Foreskin keratinocyte (primary cell): ENCODE measurements at places on chromosomes 7 and 10.

GRCh38 chr7:155084969-155085368 lies 14.8 kb downstream of the HTR5A start:
- no peak for DNase-seq

- no peak for DNase-seq
These were observed 195.0 kb downstream of the PHF14 start for GRCh38 chr7:11168650-11169170.

DNA sequence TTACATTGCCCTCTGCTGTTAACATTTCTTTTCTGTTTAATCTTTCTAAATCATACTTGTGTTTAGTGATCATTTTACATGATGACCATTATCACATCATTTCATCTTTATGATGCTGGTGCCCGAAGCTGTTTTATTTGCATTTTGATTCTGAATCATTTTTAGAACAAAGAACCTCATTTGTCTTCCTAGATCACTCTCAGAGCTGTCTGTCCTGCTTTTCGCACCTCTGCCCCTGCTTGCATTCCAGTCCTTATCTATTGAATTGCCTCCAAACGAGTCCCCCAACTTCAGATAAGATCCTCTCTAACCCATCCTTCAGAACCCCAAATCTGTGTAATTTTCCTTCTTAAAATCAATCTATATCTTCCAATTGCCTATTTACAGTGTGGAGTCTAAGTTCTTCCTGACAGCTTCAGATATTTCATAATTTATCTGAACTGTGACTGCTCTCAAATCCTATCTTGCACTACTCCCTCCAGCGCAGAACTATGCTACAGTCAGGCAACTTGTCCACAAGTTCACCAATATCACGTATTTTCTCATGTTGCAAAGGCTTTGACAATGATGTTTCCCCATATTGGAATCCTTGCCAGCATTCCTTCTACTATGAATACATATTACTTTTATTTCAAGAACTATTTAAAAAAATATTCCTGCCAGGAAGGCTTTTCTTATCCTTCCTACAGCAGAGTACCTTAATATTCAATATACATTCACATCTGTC lies 346.5 kb upstream of the CACNA2D1 start:
- peak; percentile 9 for DNase-seq

DNA sequence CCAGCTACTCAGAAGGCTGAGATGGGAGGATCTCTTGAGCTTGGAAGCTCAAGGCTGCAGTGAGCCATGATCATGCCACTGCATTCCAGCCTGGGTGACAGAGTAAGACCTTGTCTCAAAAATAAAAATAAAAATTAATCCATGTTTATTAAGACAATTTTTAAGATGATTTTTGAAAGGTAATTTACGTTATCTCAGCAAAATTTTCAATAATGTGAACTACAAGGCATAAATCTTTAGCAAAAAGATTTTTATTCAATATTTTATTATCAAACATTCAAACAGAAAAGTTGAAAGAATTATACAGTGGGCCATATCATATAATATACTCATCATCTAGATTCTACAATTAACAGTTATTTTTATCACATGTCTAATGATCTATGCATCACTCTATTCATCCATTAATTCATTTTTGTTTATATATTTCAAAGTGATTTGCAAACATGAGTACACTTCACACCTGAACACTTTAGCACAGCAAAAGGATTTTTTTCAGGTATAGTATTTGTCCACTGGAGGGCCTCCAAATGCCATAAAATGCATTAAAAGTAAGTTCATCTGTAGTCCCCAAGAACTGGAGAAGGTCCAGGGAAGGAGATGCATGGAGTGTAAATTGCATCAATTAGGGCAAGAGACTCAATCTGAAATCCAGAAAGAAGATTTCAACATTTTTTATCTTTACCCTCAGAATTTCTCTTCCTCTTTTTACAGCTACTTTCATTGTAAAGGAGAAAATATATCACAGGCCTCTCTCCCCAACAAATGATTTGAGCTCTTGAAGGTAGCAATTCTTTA lies 38.6 kb upstream of the RSBN1L start:
- no peak for DNase-seq

DNA sequence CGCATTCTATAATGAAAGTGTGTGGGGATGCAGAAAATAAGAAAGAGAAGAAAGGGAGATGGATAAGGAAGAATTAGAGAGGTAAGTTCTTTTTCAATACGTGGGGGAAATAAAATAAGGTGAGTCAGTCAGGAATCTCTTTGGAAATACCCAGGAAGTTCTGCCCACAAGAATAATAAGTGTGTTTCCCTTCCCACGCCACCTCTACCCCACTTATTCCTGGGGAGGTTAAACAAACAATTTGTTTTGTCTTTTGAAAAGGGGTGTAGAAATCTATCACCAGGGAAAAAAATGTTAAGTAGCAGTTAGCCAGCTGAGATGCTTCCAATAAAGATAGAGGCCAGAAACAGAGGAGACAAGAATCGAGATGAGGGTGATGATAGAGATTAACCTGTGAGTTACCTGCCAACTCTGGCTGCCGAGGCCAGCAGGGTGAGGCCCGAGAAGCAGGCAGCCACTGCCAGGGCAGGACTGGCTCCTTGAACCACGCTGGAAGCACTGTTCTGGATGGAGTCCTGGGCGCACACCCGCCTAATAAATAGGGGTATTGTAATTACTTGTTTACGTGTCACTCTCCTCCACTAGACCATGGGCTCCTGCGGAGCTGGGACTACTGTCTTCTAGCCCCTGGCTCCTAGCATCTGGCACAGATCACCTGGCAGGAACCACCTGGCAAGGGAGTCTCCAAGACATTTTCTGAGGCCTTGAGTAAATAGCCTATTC lies 191.3 kb downstream of the FGFR2 start:
- peak; percentile 32 for DNase-seq

DNA sequence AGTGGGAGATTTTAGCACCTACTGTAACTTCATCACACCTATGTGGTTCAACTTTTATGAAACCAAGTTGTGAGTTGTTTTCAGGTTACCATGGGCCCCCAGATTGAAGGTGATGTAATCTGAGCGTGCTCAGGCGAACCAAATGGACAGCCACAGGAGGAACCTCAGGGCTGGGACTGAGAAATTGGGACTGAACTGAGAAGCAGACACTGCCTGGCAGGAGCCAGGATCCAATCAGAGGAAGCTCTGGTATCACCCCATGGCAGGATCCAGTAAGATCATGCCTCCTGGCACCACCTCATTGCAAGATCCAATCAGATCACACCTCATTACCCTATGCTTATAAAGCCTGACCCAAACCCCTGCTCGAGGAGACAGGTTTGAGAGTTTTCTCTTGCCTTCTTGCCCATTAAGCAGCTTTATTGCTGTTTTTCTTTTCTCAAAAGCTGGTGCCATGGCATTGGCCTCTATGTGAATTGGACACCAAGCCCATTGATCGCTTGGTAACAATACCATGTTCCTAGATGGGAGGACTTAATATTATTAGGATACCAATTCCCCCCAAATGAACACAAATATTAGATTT lies 43.2 kb upstream of the GDF10 start:
- DNase-seq, result peak; percentile 6

DNA sequence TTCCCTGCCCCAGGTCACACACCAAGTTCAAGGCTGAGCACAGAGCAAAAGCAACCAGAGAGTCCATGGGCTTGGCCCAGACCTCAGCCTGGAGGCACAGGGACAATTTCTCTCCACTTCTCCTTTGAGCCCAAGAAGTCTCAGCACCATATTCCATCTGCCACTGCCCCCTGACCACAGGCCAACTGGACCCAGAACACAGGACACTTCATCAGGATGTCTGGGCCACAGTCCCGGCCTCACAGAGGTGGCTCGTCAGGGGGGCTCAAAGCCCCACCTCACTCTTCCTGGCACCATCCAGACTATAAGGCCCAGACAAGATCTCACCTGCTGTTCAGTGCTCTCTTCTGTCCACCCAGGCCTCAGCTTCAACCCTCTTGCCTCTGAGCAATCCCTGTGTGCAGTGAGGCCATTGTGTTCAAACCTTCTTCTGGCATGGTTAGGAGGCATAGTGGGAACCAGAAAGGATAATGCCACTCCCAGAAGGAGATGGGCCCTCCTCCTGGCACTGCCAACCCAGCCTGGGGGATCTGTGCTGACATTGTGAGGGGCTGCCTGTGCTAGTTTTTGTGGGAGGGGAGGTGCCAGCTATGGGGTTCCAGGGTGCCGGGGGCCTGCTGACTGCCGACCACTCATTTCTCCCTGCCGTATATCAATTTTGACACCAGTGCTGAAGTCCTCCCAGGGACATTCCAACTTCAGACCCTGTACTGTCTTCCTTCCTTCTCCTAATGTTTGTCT lies 49.7 kb upstream of the ANTXRL start:
- DNase-seq, result no peak

DNA sequence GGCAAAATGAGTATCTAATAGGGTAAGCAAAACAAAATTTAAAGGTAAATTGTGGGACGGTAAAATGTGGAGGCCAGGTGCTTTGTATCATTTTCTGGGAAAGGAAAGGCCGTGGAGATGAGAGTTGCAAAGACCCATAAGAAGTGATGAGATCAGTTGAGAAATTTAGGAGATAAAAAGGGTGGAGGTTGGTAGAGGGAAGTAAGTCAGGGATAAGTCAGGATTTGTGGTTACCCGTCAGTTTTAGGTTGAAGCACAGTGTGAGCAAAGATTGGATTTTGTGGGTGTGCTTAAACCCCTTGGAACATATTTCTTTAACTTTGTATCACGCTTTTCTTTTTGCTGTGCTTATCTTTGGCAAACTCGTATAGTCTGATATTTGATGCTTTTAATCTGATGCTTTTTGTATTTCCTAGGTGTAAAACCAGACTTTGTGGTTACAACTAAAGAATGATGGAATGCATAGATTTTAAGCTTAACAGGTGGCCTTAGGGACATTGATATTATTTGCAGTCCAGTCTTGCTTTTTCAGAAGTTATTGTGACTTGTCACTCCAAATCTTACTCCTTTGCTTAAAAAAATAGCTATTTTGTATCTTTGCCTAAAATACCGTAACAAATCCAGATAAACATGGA lies 1.2 kb downstream of the BTRC start:
- DNase-seq, result no peak

DNA sequence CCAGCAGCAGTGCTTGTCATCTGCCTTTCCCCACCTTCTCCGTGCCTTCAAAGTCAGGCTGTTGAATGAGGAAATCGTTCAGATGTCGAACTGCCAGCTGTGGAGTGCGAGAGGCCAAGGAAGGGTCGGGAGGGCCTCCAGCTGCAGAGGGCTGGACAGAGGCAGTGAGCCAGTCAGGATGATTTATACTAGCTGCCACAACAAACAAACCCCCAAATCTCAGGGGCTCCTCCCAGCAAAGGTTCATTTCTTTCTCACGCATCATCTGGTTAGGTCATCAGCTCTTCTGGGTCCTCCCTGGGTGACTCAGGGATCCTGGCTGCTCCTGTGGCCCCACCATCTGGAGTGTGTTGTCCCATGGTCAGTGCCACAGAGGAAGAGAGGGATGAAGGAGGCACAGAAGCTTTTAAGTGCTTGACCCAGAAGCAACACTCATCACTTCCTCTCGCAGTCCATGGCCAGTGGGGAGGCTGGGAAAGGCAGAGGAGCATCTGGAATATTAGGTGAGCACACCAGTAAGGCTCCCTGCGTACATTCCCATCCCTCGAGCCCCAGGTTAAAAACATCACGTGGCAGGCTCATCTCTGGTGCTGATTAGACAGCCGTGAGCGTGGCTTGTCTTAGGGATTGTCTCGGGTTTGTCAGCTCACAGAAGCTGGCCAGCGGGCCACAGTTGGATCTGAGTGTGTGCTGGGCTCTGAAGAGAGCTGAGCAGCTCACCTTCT lies 140.7 kb downstream of the RGS10 start:
- peak; percentile 81 for DNase-seq

DNA sequence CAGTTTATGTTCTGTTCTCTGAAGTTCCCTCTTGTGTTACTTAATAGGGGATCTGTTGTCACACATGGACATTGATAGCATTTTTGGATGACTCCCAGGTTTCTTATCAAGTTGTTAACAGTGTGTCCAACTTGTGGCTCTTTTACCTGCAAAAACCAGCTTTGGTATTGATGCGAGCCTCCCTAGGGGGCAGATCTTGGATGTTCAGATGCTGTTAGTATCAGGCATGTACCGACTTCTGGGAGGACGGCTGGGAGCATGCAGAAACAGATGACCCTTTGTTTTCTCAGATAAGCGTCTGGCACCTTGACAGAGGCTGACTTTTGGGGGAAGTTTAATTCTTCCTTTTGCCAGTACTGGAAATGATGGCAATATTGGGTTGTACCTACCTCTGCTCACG lies 2.2 kb downstream of the PLPP4 start:
- DNase-seq, result no peak

DNA sequence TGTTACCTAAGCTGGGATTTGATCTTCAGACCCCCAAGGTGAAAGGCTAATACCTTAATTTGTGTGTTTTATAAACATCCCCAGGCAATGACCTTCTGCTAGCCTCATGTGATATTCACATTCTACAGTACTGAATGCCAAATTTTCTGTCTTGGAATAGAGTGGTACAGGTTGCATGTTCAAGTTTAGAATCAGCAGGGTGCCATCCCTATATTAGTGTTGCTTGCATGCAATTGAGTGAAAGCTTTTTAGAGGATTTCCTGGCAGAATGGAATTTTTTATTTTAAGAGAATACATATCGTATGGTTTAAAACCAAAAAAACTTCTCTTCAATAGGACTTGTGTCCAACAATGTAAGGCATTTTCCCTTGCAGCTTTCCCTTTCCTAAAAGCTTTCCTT lies 107.3 kb downstream of the LRMDA start:
- no peak for DNase-seq

DNA sequence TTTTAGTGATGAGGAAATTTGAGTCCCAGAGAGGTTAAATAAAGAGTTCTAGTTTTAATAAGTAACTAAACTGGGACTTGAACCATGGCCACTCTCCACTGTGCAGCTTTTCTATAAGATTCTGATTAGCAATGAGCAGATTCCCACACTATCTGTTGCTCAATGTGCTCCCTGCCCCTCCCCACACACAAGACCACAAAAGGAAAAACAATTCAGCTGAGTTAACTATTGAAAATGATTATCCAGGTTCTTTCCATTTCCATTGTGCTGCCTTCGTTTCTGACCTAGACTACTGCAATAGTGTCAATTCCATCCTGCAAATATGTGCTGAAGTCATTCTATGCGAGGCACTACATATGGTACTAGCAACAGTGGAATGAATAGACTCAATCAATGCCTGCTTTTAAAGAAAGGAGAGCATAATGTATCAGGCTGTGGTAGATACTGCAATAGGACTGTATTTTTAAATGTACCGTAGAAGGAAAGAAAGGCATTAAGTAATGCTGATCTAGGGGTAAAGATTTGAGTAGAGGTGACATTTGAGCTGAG lies 97.0 kb downstream of the SEMA3C start:
- DNase-seq, result no peak

DNA sequence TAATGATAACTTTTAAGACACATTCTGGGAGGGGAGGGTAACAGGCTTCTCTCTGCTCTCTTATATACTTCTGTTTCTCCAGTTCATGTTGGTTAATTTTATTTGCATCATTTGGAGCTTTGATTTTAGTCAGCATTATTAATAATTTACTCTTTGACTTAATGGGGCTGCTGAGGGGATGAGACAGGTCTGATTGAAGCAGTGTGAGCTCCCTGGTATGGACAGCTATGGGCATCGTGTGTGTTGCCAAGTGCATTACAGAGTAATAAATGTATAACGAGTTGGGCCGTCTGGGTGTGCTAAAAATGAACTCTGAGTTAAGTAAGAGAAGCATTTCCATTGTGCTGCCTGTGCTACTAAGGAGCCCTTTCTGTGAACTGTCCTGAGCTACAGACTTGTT lies 31.7 kb upstream of the IKZF1 start:
- DNase-seq, result no peak

- DNase-seq, result no peak
These were observed 123.3 kb downstream of the NRCAM start for GRCh38 chr7:108332937-108333336.

- no peak for DNase-seq
These were observed 437.6 kb upstream of the ZMIZ1 start for GRCh38 chr10:78630944-78631838.
